ENCODE measurements at places on chromosomes 16 and 17.

- no peak for DNase-seq
Observed at GRCh38 chr16:66801320-66802105, at the start of gene TERB1. TERB1 (minus strand) TSS chr16:66801584; CDS start chr16:66796798, 4,786 bp downstream.

- DNase-seq, result no peak
Observed at GRCh38 chr17:47735536-47736011, 2.5 kb downstream of the TBX21 start.

DNA sequence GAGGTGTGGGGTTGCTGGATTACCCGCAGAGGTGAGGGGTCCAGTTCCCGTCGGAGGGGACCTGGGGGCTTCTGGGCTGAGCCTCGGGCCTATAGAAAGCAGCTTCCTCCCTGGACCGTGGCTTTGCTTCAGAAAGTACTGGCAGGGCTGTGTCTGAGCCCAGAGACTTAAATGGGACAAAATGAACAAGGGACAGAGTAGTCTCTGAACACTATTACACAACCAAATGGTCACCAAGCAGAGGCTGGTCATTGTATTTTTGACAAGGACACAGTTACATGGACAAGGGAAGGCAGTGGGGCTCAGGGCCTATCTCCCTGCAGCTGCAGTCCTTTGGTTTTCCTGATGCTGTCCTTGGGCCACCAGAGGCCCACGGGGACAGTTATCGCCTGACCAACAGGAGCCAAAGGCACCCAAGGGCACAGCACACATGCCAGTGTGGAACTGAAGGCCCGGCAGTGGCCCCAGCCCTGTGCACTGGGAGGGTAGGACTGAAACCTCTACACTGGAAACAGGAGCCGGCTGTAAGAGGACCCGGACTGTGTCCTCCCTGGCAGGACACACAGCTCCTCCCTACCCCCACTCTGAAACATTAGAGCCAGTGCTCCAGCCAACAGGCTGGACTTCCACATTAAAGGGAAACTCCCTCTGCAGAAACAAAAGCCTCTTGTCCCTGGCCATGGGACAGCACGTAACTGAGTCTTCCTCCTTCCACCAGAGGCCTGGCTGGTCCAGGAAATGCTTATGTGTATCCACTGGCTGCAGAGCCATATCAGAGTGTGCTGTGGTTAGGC, 26.0 kb upstream of the ERN1 start:
- no peak for DNase-seq

GRCh38 chr17:41910701-41911391, 7.9 kb downstream of the ACLY start:
- DNase-seq, result no peak

- no peak for DNase-seq
Observed at GRCh38 chr16:57279780-57280638, 4.5 kb downstream of the PLLP start.

DNA sequence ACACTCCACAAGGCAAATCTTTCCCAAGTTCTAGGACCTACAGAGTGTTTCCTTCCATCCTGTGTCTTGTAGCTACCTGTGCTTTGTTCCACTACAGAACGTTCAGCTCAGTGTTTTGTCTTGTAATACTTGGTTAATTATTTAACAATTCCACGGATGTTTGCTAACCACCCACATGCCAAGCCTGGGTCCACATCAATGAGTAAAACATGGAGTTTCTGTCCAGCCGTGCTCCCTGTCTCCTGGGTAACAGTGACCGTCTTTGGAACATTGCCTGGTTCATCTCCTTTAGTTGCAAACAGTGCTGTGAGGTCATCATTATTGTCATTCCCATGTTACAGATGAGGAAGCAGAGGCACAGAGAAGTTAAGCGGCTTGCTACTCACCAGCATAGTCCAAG, 41.3 kb downstream of the IRF8 start:
- no peak for DNase-seq

Measured in NCI-H748 treated with DMSO at 0.1 percent for 48 hours (cell line).